ENCODE measurements at places on chromosomes 1 and 21.
A peak's percentile ranks its signal among the peaks of the same experiment; 100 is the strongest.

GRCh38 chr1:39895731-39896480 is 5.8 kb downstream of the MYCL start:
- no peak for DNase-seq

GRCh38 chr1:224745394-224745793 is 129.3 kb downstream of the CNIH3 start:
- no peak for DNase-seq

GRCh38 chr1:178077917-178078316 is 16.0 kb upstream of the RASAL2 start:
- DNase-seq, result no peak

- DNase-seq, result no peak
Measured at GRCh38 chr1:114597949-114598348, 16.5 kb upstream of the BCAS2 start.

- no peak for DNase-seq
Measured at GRCh38 chr1:53891678-53892077, 2.1 kb upstream of the YIPF1 start.

DNA sequence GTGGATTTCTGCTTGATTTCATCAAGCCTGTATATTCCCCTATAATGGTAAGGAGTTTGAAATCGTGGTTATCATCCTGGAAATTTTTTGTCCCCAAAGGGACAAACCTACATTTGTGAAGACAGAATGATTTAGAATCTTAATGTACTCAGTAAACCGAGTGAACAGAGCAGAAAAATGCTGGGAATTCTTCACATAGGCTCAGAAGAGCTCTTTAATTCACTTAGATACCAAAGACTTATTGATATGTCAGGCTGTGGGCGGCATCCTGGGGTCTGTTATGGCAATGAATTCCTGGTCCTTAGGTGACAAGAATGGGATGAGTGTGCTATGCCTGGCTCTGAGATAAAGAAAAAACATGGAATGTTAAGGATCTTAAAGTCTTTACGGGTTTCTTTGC is 74.9 kb downstream of the ROR1 start:
- DNase-seq, result no peak

DNA sequence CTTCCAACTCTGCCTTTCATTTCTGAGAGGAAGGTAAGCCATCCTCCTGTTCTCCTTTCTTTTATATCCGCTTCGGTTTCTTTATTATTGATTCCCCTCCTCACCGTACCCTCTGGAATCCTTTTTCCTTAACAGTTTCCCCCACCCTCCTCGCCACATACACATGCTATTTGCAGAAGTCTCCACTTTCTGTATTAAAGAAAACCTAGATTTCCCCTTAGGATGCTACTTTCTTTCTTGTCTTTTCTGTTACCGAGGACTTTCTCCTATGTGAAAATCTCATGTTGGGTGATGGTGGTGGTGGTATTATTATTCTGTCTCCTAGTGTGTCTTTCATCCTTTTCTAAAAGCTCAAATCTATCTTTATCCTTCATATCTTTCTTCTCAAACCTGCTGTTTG is 62.3 kb downstream of the AK4 start:
- DNase-seq, result no peak

GRCh38 chr1:205319081-205320018 is 2.2 kb downstream of the NUAK2 start:
- DNase-seq, result peak; percentile 17

- peak; percentile 39 for DNase-seq
Measured at GRCh38 chr1:7300893-7301663, 470.0 kb upstream of the VAMP3 start.

DNA sequence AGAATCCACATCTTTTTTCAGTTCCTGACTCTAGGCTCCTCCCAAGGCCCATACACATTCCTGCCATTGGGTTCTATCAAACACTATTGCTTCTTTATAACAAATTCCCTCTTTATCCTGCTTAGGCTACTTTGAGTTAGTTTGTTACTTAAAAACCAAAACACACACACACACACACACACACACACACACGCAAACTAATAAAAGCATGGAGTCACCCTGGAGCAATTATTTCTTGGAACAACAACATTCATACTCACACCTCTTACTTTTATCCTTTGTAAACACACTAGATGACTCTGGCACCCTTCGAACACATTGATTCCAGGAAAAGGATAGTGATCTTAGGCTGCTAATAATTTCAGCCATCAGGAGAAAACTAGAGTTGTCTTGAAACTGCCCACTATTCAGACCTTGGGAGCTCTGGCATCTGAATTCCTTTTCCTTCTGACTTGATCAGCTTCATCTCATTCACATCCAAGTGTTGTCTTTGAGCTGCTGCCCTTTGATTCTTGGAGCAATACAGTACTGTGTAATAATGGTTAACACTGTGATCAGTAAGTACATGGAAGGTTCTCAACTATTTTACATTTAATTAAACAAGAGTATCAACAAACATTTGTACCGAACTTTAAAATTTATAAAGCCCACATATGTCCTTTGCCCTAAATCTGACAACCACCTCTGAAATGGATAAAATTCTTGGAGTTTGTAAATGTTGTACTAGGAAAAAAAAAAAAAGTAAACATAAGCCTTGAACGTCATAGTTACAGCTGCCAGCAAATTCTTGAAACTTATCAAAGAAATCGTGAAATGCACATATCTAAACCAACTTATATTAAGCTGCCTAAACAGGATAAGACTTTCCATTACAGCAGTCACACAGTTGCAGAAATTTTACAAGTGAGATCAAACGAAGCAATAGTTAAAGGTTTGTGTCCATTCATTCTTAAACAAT is 2.8 kb upstream of the SEC22B start:
- DNase-seq, result no peak

GRCh38 chr1:61056196-61056572 is 26.2 kb upstream of the NFIA start:
- DNase-seq, result no peak

- DNase-seq, result peak; percentile 36
Measured at GRCh38 chr1:203026666-203027663, 674 bp downstream of the PPFIA4 start.

DNA sequence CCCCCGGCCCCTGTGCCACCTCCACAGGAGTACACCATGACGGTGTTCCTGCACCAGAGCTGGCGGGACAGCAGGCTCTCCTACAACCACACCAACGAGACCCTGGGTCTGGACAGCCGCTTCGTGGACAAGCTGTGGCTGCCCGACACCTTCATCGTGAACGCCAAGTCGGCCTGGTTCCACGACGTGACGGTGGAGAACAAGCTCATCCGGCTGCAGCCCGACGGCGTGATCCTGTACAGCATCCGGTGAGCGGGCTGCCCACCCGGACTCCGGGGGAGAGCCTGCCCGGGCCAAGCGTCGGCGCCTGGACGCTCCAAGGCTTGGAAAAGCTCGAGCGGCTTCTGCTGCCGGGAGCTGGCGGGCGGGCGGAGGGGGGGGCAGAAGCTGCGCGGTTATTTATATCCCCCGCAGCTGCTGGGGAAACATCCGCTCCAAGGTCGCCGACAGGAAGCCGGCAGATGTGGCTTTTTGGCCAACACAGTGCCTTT is 6.4 kb downstream of the GABRD start:
- DNase-seq, result no peak

DNA sequence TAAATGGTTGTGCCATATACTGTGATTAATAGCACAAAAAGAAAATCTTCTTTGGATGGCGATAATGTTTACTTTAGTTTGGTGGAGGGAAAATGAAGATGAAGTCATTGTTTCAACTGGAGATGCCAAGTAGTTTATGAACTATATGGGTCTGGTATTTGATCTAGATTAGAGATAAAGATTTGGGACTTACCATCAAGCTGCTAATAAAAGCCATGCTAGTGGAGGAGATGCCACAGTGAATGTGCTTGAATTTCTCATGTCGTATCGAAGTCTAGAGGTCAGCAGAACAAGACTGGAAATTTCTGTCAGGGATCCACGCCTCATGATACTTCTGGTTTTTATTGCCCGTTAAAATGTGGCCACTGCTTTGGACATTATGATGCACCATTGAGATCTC is 742.0 kb downstream of the NCAM2 start:
- DNase-seq, result no peak

- DNase-seq, result no peak
Measured at GRCh38 chr1:2828586-2829250, 27.2 kb upstream of the TTC34 start.

- no peak for DNase-seq
Measured at GRCh38 chr1:84968865-84969264, 28.0 kb downstream of the MCOLN2 start.

DNA sequence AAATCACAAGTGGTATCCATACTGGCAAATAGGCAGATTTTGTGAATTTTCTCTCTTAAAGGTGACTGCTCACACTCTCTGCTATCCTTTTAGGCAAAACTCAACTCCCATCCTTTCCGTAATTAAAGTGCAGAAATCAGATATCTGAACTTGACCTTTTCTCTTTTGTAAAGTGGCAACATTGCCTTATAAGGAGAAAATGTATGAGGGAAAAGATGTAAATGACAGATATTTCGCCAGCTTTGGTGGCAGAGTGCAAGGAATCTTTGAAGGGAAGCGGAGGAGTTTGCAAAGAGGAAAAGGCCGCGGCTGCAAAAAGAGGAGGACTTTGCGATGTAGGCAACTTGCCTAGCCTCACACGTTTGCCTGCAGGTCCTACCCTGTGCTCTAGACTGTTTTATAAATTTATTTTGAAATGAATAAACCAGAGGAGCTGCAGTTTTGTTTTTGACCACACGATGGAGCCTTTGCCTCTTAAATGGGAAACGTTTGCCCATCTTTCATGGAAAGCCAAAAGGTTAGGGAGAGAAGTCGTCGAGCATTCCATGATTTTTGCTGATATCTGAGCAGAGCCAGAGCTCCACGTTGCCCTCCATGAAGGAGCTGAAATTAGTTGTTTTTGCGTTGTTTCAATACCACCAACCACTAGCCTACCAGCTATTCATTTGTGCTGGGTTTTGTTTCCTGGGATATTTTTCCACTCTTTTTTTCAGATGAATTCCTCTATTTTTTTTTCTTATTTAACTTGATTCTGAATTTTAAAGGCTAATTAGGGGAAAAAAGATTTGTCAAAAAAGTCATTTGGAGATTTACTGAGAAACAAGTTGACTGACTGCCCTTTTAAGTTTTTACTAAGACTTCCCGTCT is 242.3 kb downstream of the LMX1A start:
- DNase-seq, result peak; percentile 53

DNA sequence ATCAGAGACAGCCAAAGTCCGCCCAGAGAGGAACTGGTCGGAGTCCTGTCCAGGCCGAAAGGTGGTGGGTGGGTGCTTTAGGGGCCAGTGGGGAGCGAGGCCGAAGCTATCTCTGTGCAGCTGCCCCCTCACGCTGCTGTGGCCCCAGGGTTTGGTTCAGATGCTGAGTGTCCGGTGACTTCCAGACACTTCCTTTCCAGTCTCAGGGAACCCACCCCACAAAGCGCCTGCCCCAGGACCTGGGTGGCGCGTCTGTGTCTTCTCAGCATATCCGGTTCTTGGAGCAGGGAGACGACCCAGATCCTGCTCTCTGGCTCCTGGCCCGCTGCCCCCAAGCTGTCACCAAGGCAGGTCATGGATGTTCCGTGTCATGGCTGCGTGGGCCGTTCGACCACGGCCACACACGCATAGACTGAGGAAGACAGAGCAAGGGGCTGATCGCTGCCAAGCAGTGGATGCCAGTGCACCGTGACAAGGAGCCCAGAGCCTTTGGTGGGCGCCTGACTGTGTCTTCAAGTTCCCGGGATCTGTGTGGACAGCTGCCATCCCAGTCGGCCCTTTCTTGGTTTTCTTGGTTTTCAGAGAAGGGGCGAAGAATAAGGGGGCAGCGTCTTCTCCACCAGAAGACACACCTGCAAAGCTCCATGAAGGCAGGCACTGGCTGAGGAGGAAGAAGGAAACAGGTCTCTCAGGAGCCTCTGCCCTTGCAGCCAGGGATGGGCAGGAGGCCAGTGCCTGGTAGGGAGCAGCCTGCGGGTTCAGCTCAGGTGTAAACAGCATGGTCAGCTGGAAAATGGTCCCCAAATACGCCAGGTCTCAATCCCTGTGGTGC is 22.9 kb upstream of the COL18A1 start:
- no peak for DNase-seq

GRCh38 chr1:207314816-207315215 is 6.7 kb upstream of the CD55 start:
- no peak for DNase-seq

- peak; percentile 63 for DNase-seq
Measured at GRCh38 chr1:152932170-152932811, 14.7 kb upstream of the SPRR5 start.

GRCh38 chr21:16460936-16461335 is 731.2 kb downstream of the USP25 start:
- DNase-seq, result no peak

DNA sequence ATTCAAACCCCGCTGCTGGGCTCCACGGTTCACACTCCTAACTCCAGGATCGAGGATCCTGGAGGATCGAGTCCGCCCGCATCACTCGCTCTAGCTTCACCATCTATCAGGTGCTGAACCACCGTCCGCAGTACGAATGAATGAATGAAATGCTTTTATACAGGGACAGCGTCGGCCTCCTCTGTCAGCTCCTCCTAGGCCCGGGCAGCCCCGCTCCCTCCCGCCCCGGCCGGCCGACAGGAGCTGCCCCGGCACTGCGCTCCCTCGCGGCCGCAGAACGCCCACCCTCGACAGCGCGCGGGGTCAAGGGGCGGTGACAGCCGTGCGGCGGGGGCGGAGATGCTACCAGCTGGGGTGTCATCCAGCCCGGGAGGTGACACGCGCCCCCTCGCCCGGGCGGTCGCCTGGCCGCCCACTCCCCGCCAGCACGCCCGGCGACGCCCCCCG is 520 bp downstream of the ZBTB17 start:
- peak; percentile 29 for DNase-seq

DNA sequence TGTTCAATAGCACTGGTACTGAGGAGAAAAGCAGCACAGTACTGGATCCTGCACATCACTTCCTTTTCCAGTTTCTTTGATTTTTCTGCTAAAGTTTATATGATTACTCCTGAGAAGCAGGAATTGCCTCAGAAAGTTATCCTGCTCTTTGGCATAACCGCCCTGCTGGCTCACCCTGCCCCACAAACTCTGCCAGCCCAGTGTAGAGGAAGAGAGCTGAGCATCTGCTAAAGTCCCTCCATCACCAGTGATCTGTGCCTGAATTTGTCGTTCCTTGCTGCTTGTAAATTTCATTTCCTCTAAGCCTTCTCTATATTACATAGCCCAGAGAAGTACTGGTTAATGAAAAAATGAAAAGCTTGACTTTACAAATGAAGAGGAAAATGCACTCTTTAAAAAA is 87.0 kb upstream of the C1orf21 start:
- no peak for DNase-seq

DNA sequence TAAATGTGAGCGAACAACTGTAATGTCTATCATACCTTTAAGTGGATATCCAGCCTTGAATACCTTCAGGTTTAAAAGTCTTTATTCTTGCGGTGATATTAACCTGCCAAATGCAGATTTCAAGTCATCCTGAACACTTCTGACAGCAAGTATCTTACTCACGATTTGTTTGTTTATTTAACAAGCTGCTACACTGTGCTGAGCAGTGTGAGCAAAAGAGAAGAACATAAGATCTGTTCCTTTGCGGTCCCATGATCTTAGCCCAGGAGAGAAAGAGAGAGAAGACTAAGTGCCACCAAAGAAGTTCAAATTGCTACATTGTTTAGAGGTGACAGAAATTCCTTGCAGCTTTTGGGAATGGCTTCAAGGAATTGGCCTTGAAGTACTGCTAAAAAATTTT is 9.5 kb upstream of the IL24 start:
- no peak for DNase-seq

Data from NCI-H1417 (cell line).